ENCODE measurements at places on chromosomes 2 and 18.
A peak's percentile ranks its signal among the peaks of the same experiment; 100 is the strongest.

DNA sequence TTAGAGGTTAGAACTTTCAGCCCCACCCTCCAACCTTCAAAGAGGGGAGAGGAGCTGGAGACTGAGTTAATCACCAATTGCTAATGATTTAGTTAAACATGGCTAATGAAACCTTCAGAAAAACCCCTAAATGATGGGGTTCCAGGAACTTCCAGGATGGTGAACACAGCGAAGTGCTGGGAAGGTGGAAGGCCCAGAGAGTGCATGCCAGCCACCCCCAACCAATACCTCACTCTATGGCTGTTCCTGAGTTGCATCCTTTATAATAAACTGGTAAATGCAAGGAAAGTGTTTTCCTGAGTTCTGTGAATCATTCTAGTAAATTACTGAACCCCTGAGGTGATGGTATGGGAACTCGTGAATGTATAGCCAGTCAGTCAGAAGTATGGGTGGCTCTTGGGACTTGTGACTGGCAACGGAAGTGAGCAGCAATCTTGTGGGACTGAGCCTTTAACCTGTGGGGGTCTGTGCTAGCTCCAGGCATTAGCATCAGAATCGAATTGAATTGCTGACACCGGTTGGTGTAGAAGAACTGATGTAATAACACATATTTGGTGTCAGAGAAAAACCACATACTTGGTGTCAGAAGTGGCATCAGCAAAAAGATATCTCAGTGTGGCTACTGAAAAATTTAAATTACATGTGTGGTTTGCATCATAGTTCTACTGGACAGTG is 37.4 kb downstream of the NPHP1 start:
- no peak for DNase-seq

- DNase-seq: no peak
Observed at GRCh38 chr2:98759338-98759737, 28.4 kb upstream of the MGAT4A start.

GRCh38 chr2:205148755-205149154 is 533.5 kb upstream of the NRP2 start:
- DNase-seq: no peak

GRCh38 chr2:161237392-161238264 is 70.6 kb upstream of the PSMD14 start:
- peak; percentile 32 for DNase-seq

DNA sequence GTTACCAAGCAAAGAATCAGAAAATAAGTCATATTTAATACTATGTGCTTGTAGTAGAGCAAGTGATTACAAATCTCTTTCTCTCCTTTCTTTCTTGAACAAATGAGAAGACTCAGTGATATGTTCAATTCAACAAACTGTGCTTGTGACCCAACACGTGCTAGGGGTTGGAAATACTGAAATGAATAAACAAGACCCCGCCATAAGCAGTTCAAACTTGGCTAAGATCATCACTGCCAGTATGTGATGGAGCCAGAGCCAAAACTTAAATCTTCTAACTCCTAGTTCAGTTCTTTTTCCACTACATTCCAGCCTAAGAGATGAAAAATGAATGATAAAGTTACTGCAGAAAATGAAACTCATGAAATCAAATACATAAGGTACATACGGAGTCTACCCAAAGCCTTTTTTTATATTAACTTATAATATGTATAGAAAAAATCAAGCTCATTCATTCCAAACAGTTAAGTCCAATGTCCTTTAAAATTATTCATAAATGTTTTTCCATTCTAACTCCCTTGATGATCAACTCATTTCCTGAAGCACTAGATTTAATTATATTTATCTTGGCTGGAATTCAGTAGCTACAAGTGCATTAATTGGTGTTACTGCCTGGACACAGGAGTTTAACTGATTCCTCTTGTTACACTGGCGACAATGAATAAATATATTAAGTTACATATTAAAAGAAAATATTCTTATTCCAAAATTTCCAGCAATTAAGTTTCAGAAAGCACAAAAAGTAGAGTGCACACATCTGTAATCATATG is 36.0 kb downstream of the GALNT3 start:
- DNase-seq: no peak

GRCh38 chr2:31694444-31694843 is 113.7 kb upstream of the SRD5A2 start:
- no peak for DNase-seq

DNA sequence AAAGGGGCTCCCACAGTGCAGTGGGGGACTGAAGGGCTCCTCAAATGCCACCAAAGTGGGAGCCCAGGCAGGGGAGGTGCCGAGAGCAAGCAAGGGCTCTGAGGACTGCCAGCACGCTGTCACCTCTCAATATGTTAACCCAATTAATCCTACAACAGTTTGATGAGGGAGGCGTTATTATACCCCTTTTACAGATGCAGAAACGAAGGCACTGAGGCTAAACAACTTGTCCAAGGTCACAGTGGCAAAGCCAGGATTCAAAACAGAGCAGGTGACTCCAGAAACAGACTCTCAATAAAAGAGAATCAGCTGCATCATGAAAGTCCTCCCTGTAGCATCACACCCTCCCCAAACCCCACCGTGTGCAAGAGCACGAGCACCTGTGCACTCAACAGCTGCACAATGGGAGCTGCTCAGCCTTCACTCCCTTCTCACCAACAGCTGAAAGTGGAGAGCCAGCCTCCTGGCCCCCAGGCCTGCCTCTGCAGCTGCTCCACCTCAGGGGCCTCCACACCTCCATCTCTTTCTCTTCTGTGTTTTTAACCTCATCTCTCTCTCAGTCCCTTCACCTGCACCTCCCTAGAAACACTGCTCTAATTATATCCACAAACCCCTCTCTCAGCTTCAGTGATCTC is 8.1 kb downstream of the NPC1 start:
- no peak for DNase-seq

- no peak for DNase-seq
Observed at GRCh38 chr2:218982586-218983262, 2.3 kb downstream of the FEV start.

GRCh38 chr2:239263669-239264491 is 136.9 kb downstream of the HDAC4 start:
- DNase-seq: no peak

DNA sequence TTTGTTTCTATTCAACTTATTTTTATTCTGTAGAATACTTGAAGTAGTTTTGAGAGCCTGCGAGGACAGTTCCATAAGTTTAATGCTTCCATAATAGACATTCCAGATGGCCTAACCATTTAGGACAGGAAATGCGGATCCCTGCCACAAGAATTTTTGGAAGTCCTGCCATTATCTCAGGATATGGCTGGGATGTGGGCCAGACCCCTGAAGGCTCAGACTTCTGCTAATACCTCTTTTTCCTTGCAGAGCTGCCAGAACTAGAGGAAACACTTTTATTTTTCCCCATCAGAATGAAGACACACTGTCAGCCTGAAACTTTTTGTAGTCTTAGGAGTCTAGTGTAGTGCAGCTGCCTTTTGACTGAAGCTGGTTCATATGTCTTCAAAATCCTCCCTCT is 806.5 kb downstream of the TDRD15 start:
- no peak for DNase-seq

DNA sequence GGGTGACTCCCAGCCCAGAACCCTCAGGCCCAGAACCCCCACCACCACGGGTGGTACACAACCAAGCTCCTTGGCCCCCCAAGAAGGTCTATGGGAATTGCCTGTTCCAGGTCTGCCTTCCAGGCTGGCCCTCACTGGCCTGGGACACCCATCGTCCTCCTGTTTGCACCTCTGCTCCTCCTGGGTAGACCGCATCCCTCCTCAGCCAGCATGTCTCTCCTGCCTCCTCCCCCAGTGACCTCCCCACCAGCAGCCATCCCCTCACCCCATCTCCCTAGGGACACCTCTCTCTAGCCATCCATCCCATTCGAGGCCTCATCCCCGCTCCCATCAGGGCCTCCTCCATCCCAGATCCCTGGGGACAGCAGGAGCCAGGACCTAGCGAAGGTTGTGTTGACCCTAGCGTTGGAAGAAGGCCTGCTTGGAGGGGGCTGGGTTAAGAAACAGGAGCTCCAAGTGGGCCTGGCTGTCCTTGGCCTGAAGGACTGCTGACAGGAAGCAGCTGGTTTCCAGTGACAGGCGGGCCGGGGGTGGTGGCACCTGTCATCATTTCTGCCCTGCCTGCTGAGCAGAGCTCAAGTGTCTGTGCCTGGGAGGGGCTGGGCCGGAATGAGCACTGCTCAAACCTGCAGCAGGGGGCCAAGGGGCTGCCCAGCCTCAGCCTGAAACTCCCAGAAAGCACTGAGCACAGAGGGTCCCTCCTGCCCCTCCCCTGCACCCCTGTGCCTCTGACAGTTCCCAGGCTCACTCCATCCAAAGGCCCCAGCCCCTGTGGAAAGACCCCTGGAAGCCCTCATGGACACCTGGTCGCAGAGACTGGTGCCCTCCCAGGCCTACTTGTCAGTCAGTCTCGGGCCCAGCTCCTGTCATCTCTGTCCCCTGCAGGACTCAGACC is 96.0 kb upstream of the OTOS start:
- DNase-seq: peak; percentile 20

GRCh38 chr2:8614646-8615045 is 67.2 kb upstream of the ID2 start:
- no peak for DNase-seq

- DNase-seq: no peak
Observed at GRCh38 chr2:112916145-112916571, 5.2 kb downstream of the IL37 start.

DNA sequence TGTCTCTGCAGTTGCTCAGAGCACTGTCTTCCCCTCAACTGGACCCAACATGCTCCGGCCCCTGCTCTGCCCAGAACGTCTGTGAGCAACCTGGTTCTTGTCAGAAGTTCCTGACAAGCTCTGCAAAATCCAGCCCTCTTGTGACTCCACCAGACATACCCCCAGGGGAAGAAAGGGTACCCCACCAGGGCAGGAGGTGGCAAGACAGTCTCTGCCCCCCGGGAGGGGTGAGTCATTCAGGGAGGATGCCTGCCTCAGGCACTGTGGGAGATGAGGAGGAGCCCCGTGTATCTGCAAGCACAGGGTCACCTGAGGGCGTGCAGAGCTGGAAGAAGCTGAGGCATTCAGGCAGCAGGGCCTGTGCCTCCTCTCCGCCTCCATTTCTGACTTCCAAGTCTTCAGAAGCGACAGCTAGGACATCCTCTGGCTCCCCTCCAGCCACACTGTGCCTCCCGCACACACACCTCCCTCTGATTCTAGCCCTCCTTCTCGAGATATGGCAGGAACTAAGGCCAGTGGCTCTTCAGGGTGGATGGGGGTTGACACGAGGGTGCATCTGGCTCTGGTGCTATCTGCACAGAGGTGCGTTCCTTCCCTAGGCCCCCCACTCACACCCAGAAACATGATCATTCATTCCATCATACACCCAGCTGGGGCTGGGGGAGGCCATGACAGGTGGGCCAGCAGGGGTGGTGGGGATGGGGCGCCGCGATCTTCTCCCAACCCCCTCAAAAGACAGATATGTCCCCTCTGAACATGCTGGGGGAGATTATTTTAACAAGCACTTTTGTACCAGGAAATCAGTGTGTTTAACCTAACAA is 222.2 kb downstream of the CYP26B1 start:
- DNase-seq: no peak

DNA sequence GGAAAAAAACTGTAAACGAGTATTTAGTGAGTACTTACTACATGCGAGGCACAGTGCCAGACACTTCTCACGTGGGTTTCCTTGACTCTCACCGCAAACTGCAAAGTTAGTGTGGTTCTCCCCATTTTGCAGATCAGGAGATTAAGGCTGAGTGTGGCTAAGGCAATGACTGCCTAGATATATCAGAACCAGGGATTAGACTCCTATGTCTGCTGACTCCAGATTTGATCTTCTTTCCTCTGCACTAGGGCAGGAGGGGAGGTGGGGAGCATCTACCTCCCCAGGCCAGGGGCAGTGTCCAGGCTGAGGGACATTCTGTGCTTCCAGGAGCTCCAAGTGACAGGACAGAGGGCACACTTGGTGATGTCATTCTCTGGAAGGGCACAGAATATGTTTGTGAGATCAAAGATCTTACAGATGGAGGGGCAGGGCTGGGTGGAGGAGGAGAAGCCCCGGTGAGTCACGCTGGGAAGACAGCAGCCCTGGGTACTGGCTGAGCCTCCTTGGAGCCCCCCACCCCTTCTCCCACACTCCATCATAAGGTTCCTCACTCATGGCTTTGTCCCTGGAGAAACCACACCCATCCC is 92.4 kb downstream of the RHOB start:
- DNase-seq: no peak

DNA sequence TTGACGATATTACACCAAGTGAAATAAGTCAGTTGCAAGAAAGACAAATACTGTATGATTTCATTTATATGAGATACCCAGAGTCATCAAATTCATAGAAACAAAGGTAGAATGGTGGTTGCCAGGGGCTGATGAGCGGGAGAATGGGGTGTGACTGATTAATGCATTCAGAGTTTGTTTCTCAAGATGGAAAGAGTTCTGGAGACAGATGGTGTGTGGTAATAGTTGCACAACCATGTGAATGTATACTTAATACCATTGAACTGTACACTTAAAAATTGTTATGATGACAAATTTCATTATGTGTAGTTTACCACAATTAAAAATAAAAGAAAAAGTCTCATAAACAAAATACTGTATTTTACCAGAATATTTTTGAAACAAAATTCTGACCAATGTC is 117.3 kb downstream of the PIGN start:
- no peak for DNase-seq

GRCh38 chr2:217360781-217361482 is 501.1 kb upstream of the TNP1 start:
- DNase-seq: no peak

GRCh38 chr2:9842487-9843228 is 616 bp upstream of the TAF1B start:
- DNase-seq: no peak

DNA sequence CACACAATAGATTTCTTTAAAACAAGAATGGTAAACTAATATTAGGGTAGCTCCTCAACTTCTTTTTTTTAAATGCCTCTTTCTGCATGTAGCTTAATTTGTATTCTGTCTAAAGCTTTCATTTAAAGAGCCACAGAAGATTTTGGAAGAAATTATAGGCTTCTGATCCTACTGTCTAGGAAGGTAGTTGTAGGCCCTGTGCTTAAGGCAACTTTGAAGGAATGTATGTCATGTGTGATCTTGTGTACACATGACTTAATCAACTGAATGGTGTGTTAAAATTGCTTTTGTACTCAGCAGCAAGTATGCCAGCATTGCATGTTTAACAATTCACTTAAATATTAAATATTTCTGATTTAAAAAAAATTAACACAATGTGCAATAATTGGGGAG is 51.5 kb upstream of the LYPD6 start:
- no peak for DNase-seq

- DNase-seq: no peak
Observed at GRCh38 chr2:8177566-8177965, 504.3 kb upstream of the ID2 start.

DNA sequence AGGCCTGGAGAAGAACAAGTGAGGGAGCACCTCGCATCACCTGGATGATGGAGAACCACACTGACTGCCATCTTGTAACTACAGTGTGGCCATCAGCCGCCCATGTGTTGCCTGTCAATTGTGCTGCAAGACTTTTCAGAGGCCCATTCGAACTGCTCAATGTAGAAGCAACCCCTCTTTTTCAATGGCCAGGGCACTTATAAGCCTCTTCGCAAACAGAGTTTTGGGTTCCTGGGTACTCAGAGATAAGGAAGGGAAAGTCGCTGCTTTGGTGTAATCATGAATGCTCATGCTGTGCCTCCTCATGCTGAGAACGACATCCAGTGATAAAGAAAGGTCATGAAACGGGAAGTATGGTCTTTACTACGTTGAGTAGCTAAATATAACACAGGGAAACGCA is 143.9 kb upstream of the SLC39A10 start:
- DNase-seq: no peak

- DNase-seq: no peak
Observed at GRCh38 chr2:147479358-147479757, 365.5 kb upstream of the ACVR2A start.

GRCh38 chr2:77521931-77522470 is at the start of gene LRRTM4:
Gene LRRTM4 (minus strand): TSS chr2:77522376.
- DNase-seq: no peak

- DNase-seq: no peak
Observed at GRCh38 chr2:5696945-5697521, 4.8 kb downstream of the SOX11 start.
